ENCODE measurements at places on chromosomes 2 and 18. TPM values are rescaled to one million over a fixed set of nuclear protein-coding genes. Genes with fewer than 3 reads are reported as not detected.

The SLC5A7 gene
- 0.04 TPM for total RNA-seq

- DNase-seq, result no peak
Measured at GRCh38 chr18:79540904-79541282, 138.7 kb upstream of the CTDP1 start.

DNA sequence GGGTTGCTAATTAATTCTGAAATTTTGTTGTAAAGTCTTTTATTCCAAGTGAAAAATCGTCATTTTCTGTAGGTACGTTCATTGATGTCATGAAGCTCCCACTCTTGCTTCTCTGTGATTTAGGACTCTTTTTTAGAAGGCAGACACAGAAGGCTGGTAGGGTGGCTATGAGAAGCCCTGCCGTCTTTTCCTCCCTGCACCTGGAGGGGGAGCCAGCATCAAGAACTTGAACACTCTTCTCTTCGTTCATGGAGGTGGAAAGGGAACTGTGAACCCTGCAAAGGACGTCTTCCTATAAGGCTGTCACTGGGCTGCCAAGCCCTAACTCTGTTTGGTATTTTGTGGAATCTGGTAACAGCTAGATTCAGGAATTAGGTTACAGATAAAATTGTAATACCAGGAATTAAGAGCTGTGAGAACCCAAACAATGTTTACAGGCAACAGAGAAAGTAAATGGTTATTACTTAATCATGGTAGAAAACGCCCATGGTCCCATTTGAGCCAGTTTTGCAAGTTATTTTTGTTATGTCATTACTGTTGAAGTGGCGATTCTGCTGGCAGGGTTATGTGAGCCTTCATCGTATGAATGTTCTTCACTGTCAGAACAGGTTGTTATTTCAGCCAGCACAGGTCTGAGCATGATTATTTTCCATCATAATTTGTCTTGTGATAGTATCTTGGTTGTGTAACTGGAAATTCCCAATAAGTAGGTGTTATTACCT, 112.2 kb downstream of the OSBPL6 start:
- DNase-seq, result peak; percentile 68

DNA sequence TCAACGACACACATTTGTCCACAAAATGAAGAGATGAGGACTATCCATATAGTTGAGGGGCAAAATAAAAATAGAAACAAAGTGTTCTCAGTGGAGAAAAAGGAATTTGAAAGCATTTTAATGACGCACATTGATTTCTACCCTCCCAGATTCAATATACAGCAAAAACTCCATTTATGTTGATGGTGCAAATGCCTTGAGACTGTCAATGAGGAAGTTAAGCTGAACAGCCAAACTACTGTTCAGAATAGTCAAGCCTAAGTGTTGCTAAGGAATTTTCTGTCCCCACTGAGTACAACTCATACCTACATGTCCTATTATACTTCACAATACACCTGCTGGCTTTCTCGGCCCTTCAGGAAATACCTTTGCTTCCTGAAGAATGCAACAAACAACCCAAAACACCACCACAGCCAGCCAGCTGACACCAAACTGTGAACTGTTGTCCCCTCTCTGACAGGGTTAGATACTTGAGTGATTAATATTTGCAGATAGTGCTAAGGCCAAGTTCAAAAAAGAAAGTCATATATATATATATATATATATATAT, 27.8 kb upstream of the DARS1 start:
- DNase-seq, result no peak

- DNase-seq, result peak; percentile 76
Measured at GRCh38 chr2:172972005-172972619, 103.5 kb upstream of the MAP3K20 start.

- DNase-seq, result no peak
Measured at GRCh38 chr18:77052983-77053309, 79.6 kb downstream of the MBP start.

GRCh38 chr2:159936471-159936870, 125.9 kb downstream of the PLA2R1 start:
- DNase-seq, result no peak

- DNase-seq, result no peak
Measured at GRCh38 chr18:73750052-73750451, 397.6 kb downstream of the FBXO15 start.

The ABHD3 gene
- total RNA-seq, result 21.0 TPM

DNA sequence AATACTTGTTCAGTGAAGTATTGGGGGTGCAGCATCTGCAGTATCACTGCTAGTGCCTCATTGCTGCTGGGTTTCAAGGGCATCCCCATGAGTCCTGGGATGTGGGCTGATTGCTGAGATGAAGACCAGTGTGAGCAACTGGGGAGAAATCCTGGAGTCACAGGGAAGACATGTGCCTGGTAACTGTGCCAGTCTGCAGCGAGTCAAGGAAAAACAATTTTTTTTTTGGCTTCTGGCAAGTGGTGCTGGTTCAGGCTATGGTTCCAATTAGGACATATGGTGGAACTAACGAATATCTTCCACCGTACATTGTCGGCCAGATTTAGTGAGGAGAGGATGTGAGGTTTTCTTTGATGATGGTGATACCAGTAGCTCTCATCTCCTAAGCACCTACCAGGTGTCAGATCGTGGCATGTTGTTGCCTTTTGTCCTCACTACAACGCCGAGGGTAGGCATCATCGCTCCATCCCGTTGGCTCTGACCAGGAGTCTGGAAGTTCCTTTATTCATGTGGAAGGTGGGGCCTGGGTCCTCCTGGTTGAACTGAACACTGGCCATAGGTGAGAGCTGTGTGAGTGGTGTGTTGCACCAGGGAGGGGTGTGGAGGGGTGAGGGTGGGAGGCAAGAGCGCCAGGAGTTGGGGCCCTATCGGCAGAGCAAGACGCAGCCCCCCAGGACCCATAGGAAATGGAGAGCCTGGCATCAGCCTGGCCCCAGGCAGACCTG, 118.0 kb upstream of the HS6ST1 start:
- DNase-seq, result no peak

The CTLA4 gene
- not detected for total RNA-seq

The PAPOLG gene
- total RNA-seq, result 42.8 TPM

GRCh38 chr18:57836557-57836956, 33.4 kb upstream of the ATP8B1 start:
- DNase-seq, result no peak

GRCh38 chr2:152962446-152962845, 244.0 kb downstream of the ARL6IP6 start:
- no peak for DNase-seq

DNA sequence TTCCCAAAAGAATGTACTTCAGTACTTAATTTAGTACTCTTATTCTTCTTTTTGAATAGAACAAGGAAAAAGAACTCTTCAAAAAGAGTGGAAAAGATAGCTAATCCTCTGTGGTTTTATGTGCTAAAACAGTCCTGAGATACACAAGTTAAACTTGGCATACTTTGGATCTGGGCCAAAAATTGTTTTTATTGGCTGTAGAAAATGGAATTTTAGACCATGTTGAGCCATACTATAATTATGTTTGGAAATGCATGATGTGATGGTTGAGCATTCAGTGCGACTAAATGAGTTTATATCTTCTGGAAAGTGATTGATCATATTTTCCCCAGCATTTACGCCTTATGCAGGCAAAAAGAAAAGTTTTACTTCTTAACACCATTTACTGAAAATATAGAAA, 18.0 kb upstream of the PDE1A start:
- DNase-seq, result no peak

DNA sequence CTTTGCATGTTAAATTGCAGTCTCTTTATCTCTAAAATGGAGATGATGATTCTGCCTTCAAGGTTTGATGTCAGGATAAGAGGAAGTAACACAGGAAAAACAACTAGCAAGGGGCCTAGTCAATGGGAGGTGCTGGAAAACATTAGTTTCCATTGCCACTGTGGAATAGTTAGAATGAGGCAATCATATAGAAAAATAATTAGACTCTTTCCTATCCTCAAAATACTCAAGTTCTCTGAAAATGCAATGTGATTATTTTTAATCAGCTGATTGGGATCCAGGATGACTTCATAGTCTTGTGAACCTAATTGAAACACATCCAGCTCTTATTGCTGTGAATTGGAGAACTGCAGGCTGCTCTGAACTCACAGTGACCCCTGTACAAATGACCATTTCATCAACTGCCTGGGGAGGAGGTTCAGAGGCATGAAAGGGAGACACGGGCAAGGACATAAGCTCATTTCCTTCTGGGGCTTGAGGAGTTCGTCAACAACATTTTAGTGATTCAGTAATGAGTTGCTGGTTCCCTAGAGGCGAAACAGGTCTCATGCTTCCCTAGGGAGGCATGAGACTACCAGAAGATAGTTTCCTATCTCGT, 422.5 kb downstream of the LPIN1 start:
- DNase-seq, result no peak

DNA sequence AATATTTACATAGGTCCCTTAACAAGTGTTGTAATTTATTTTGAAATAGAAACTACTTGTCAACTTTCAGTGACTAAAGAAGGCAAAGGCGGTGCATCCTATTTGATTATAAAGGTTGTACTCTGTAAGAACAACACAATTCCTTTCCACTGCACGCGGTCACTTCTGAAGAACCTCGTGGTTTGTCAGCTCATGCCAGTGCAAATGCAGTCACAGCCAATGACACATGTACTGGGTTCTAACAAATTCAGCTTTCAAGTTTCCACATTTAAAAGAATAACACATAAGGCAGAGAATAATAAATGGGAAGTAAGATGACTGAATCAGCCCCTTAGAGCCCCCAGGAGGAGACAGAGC, 39.7 kb downstream of the CYB5A start:
- DNase-seq, result no peak

The EMX1 gene
- 0.43 TPM for total RNA-seq

- DNase-seq, result no peak
Measured at GRCh38 chr2:199443589-199444130, 14.1 kb downstream of the SATB2 start.

GRCh38 chr2:170821531-170822289, 5.0 kb downstream of the GAD1 start:
- DNase-seq, result no peak

DNA sequence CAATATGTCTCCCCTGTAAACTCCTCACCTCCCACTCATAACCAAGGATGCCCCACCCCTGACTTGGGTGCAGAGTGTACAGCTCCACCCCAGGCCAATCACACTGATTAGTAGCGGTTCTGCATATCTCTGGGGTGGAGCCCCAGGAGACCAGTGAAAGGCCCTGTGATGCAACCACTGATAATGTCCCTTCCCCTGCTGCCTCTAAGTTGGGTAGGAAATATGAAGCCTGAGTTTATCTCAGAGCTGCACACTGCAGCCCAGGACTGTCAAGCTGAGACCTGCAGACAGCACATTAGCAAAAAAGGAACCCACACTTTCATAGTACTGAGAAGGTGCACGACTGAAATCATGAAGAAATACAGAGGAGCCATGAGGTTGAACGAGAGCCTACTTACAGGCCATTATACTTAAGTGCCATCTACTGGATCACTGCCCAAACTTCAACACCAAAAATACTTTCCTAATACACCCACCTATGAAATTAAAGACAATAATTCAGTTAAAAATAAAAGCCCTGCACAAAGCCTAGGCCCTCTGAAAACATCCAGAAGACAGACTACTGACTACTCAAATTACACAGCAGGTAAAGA, 455.4 kb upstream of the LRRTM4 start:
- peak; percentile 10 for DNase-seq

The GALR1 gene
- total RNA-seq, result not detected

The RBM44 gene
- total RNA-seq, result 0.34 TPM

The ACSL3 gene
- total RNA-seq, result 80.6 TPM

DNA sequence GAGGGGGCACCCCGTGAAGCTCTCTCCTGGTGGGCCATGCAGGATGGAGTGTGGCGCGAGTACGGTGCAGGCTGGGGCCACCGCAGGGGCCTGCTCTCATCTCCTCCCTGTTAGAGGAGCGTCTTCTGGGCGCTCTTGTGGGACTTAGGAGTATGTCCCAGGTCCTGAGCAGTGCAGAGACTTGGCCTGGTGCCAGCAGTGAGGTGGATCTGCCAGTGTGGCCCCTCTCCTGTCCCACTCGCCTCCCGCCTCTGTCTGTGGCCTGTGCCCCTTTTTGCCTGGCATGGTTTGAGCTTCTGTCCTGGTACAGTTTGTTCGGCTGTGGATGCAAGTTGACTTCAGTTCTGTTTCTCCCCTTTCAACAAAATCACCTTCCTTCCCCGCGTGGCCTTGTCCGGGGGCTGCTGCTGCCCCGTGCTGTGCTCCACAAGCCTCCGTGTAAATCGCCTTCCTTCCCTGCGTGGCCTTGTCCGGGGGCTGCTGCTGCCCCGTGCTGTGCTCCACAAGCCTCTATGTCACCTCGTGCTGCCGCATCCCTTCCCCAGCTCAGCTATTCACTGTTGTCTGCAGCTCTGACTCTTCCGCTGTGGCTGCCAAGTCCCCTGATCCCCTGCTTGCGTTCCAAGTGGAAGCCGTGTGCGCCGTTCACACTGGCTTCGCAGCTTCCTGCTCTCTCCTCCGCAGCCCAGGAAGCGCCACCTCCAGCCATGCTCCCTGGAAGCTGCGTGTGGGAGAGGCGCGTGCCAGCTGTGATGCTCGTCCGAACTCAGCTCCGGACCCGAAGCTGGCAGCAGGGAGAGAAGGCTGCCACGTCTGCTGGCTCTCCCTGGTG, 13.7 kb downstream of the LDLRAD4 start:
- no peak for DNase-seq

DNA sequence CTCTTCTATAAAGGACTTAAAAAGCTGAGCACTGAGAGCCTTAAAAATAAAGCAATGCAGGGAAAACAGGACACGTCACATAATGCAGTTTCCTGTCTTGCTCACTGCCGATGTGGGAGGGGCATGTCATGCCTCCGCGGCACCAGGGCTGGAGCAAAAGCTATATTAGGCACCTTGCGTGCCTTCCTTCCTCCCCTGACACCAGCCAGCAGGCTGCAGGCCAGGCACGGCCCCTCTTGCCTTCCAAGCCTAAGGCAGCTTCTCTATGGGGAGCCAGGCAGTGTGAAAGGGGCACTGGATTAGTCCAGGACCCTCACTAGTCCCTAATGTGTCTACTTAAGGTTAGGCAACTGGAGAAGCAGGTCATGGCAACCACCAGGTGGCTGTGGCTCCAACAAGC, 26.3 kb downstream of the MRPL35 start:
- no peak for DNase-seq

GRCh38 chr2:11022064-11022463, 110.3 kb downstream of the KCNF1 start:
- no peak for DNase-seq

GRCh38 chr18:59915606-59916005, 15.8 kb downstream of the PMAIP1 start:
- DNase-seq, result no peak

DNA sequence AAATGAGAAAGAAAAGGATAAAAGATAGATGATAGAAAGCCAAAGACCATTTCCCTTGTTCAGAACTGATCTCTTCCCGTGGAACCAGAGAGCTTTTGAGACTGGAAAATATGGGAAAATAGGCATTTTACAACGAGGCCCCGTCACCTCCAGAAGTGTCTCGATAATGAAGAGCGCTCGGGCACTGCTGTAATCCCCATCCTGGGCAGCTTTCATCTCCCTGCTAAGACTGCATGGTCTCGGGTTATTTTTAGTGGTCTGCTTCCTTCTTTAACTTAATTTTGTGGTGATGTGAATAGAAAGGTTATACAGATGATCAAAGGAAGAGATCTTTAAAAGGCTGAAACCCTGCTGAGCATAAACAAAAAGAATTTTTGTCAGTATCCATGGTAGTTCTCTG, 176.6 kb downstream of the METTL4 start:
- DNase-seq, result no peak
